ENCODE measurements at places on chromosomes 4 and X.
A peak's percentile ranks its signal among the peaks of the same experiment; 100 is the strongest.

- no peak for DNase-seq
Observed at GRCh38 chr4:81792521-81792920, 320.8 kb upstream of the RASGEF1B start.

DNA sequence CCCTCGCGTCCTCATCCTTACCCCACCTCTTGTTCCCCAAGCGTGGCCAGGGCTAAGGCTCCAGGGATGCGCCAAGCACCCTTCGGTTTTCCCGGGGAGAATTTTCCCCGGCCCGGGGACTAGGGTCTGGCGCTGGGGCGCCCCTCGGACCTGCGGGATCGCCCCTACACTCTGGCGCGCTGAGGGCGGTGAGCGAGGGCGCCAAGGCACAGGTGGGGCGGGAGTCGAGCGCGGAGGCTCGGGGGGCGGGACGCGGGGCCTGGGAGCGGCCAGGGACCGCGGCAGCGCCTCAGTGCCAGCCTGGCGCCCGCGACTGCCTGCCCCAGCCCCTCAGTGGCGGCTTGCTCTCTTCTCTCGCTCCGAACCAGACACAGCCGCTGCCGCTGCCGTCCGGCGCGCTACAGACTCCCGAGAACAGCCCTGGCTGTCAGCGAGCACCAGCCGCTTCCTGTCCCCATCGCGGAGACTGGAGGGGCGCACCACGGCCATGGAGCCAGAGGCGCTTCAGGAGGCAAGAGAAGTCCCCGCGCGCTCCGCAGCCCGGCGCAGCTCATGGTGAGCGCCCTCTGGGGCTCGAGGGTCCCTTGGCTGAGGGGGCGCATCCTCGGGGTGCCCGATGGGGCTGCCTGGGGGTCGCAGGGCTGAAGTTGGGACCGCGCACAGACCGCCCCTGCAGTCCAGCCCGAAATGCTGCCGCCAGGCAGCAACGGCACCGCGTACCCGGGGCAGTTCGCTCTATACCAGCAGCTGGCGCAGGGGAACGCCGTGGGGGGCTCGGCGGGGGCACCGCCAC lies at the start of gene DRD5:
Gene DRD5 (plus strand): TSS at position 292 of the 793 bp plus-strand sequence. CDS start 396 bp downstream, at position 688.
- DNase-seq: no peak

GRCh38 chrX:100413229-100413628 lies 3.2 kb upstream of the PCDH19 start:
- peak; percentile 37 for DNase-seq

DNA sequence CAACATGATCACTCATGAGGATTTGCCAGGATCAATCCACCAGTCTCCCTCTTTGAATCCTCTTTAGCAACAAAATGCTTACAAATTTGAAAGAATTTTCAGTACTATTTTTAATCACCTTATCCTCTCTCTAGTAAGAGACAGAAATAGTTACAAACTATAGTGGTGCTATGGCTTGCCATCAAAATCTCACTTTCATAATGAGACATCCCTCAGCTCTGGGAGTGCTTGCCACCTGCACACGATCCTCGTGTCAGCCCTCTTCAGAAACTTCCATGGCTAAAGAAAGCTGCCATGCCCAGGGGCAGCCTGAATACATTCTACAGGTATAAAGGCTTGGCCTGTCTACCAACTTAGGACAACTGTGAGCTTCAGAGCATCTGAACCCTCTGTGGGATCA lies 5.1 kb upstream of the DHX15 start:
- no peak for DNase-seq

GRCh38 chrX:112837531-112837930 lies 3.1 kb downstream of the AMOT start:
- DNase-seq: no peak

- DNase-seq: no peak
Observed at GRCh38 chrX:153633048-153633447, 14.0 kb upstream of the DUSP9 start.

DNA sequence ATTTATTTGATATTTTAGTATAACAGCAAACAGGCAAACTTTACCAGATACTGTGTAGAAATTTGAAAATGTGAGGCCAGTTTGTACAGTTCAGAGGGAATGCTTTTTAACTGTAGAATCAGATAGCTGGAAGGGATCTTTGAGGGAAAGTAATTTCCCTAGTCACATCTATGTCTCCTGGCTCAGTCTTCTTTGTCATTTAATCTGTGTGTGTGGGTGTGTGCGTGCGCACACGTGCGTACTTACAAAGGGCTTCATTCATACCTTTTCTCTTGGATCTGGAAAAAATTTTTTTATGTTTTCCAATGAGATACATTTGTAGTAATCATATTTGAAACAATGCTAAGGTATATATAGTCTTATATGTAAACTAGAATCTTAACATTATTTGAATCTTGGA lies 44.6 kb downstream of the IL13RA1 start:
- DNase-seq: no peak

- no peak for DNase-seq
Observed at GRCh38 chr4:84799318-84799717, 167.2 kb downstream of the WDFY3 start.

GRCh38 chr4:3257556-3258482 lies 8.9 kb downstream of the MSANTD1 start:
- peak; percentile 21 for DNase-seq

DNA sequence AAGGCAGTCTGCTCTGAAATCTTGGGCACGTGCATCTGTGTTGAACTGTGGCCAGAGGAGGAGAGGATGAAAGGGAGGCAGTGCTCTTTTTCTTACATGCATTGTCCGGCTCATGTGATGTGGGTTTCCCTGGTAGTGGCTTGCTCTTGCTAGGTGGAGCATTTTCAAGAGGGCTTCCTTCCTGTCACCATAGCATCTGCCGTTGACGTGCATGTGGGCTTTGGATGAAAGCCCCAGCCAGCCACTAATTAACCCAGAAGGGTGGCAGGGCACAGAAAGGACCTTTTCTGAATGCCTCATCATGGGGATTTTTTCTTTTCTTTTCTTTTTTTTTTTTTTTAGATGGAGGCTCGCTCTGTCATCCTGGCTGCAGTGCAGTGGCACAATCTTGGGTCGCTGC lies 121.3 kb downstream of the GPR143 start:
- DNase-seq: no peak

DNA sequence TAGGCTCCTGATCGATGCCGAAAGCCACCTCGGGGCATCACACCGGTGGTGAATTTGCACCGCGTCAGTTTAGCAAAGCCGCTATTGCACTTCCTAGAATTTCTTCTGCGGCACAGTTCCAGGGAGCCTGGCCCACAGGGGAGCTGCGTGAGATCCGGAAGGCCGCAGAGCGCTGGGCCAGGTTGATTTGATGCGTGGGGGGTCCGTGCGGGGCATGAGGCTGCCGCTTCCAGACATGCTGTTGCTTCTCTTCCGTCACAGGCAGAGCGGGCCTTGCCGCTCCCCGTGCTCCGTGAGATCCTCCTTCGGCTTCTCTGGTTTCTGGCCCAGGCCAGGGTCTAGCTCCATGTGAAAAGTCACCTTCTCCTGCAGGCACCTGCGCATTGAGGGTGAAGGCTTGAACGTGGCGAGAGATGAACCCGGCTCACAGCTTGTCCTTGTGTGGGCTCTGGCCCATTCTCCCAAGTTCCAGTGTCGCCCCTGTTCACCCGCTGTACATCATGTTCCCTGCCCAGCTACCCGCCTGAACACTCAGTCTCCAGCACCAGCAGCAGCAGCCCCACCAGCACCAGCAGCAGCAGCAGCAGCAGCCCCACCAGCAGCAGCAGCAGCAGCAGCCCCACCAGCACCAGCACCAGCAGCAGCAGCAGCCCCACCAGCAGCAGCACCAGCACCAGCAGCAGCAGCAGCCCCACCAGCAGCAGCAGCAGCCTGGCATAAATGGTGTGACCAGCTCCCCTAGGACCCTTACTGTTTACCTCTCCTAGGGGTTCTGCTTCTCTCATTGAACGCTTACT lies 131.2 kb downstream of the TRIML1 start:
- DNase-seq: no peak

GRCh38 chr4:121138039-121138825 lies 25.9 kb downstream of the TNIP3 start:
- DNase-seq: no peak

GRCh38 chrX:33065415-33065814 lies 145.9 kb downstream of the DMD start:
- no peak for DNase-seq

DNA sequence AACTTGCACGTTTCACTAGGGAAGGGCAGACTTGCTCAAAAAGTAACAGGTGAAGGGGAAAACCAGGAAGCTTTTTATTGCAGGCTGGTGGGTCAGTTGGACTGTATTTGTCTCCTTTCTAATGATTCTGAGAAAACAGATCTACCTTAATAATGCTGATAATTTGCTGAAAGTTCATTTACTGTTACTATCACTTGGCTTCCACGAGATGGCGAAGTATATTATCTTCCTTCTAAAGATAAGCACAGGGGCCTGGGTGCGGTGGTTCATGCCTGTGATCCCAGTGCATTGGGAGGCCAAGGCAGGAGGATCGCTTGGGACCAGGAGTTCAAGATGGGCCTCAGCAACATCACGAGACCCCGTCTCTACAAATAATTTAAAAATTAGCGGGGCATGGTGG lies 16.4 kb downstream of the CCKAR start:
- no peak for DNase-seq

- DNase-seq: no peak
Observed at GRCh38 chr4:114598191-114599121, at the start of gene UGT8. Gene UGT8, plus strand, starts transcription at chr4:114598807. Its CDS starts 24,074 bp downstream, at chr4:114622881.

- DNase-seq: no peak
Observed at GRCh38 chr4:61493470-61493869, 293.3 kb downstream of the ADGRL3 start.

- no peak for DNase-seq
Observed at GRCh38 chr4:61194571-61194970, 5.6 kb upstream of the ADGRL3 start.

- DNase-seq: no peak
Observed at GRCh38 chrX:118353081-118353850, 7.4 kb downstream of the WDR44 start.

- DNase-seq: no peak
Observed at GRCh38 chrX:24026432-24026831, 554 bp downstream of the KLHL15 start.

- DNase-seq: peak; percentile 72
Observed at GRCh38 chr4:15893962-15894361, 44.6 kb downstream of the FGFBP1 start.

DNA sequence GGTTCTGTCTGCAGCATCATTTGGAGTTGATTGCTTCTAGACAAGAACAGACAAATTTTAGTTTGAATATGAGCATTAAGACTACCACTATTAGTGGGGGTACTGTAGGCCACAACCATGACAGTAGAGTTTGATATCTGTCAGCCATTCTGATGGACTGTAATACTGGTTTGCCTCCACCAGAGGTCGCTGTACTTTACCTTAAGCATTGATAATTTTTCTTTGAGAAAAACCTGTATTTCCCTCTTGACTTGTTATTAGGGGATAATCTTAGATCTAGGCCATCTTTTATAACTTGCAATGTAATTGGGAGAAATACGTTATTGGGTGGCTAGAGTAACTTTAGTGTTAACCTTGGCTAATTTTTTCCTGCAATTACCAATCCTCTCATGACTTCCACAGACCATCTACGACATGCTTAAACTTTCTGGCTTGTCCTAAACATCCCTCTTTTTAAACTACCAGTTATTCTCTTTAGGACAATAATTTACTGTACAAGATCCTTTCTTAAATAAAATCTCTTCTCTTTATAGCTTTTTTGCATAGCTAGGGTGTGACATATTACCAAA lies 562.4 kb downstream of the MAGEB5 start:
- DNase-seq: no peak

DNA sequence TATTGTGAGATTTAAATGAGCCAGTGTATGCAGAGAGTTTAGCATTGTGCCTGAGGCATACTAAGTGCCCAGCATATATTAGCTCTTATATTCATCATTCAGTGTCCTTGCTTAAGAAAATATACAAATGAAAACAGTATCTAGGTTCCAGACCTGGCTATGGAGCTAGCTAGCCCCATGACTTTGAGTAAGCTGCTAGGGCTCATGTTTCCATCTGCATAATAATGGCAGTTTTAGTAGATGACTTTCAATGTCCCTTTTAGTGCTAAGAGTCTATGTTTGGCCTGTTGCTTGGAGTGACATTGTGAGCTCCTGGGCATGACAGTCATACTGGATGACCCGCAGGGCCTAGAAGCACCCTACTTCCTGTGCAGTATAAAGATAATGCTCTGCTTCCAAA lies 435.3 kb downstream of the ZIC3 start:
- DNase-seq: no peak

DNA sequence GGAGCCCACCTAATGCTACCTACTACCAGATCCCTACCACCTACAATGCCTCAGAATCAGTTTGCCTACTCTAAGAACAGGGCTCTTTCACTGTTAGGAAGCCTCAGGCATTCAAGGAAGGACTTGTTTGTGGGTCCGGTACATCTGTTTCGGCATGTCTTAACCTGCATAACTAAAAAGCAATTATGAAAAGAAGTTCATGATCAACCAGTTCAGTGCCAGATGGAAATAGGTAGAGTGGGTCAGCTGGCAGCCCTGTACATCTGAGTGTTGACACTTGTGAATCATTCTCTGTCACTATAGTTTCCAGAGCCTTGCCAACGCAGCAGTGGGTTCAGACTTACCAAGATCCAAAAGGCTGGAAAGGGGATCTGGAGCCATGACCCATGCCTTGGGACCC lies 3.3 kb downstream of the TMEM185A start:
- DNase-seq: no peak

GRCh38 chr4:86032476-86033022 lies 327.3 kb downstream of the MAPK10 start:
- peak; percentile 75 for DNase-seq

- peak; percentile 77 for DNase-seq
Observed at GRCh38 chr4:48963042-48963679, 22.9 kb upstream of the CWH43 start.

- DNase-seq: no peak
Observed at GRCh38 chr4:31169846-31170245, 449.7 kb downstream of the PCDH7 start.

DNA sequence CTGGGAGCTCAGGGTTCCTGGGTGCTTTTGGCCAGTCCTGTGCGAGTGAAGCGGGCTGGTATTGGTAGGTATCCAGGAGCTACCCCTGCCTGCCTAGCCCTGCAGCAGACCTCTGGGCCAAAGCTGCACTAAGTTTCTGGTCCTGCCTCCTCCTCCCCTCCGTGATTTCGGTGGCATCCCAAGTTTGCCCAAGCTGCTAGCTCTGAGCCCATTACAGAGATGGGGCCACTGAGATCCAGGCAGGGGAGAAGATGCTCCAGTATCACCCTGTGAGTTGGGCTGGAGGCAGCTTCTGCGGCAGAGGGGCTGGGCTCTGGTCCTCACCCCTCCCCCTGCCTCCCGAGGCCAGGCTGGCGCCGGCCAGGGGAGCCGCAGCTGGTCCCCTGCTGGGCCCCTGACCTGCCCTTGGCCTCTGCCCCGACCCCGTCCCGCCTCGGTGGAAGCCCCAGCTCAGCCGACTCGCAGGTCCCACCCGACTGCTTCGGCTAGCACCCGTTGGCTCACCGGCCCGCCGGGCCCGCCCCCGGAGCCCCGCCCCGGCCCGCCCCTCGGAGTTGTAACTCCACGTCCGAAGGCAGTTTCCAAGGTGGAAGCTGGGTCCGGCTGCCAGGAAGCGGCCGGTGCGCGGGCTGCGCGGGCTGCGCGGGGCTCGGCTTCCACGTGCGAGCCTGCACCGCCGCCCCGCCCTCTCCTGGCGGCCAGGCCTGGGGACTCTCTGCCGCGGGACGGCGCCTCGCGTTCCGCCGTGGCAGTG lies at the start of gene DUSP9:
Gene DUSP9 (plus strand): TSS at position 584 of the 754 bp plus-strand sequence. CDS start 751 bp downstream, outside the sequence.
- DNase-seq: no peak

All from stromal cell of bone marrow (primary cell).